ENCODE measurements at places on chromosomes 5 and 9. TPM values are rescaled to one million over a fixed set of nuclear protein-coding genes. Genes with fewer than 3 reads are reported as not detected.

DNA sequence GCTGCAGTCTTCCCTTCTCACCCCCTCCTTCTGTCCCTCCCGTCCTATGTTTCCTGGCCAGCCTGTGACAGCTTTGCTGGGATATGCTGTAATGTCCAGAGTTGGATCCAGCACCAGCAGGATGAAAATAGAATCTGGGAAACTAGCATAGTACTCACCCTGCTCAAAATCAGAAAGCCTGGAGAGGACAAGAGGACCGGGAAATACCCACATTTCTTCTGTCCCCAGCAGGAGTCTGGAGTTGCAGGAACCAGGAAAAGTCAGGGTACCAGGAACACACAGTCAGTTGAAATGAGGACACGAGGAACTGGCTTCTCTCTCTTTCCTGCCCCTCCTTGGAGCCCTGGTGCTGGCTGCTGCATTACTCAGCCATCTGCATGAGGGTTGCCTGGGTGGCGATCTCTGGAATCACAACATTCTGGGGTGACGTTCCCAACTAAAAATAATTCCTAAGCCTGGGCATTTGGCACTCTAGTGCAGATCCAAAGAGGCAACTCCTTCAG lies 59.6 kb upstream of the NFIL3 start:
- no peak for DNase-seq

- no peak for DNase-seq
Observed at GRCh38 chr9:38708759-38709158, 11.2 kb downstream of the FAM240B start.

The SNX24 gene
- 12.6 TPM for total RNA-seq

The LCN1 gene
- total RNA-seq = not detected

The RMRP gene
- total RNA-seq = 1,943 TPM

Data from esophagus muscularis mucosa (tissue), 4 donors.